ENCODE measurements at places on chromosomes 5 and 9.

- no peak for DNase-seq
Measured at GRCh38 chr9:136975644-136976043, 1.7 kb upstream of the PTGDS start.

DNA sequence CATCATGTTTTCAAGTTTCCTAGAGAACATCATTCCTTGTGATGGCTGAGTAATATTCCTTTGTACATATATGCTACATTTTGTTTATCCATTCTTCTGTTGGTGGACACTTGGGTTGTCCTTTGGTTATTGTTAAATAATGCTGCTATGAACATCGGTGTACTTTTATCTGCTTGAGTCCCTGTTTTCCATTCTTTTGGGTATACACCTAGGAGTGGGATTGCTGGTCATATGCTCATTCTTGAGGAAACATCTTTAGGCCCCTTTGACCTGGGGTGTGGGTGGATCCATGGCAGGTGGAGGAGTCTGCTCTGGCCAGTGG lies 25.3 kb downstream of the GALNT12 start:
- DNase-seq = no peak

- no peak for DNase-seq
Measured at GRCh38 chr9:122883125-122883524, 22.0 kb downstream of the RC3H2 start.

DNA sequence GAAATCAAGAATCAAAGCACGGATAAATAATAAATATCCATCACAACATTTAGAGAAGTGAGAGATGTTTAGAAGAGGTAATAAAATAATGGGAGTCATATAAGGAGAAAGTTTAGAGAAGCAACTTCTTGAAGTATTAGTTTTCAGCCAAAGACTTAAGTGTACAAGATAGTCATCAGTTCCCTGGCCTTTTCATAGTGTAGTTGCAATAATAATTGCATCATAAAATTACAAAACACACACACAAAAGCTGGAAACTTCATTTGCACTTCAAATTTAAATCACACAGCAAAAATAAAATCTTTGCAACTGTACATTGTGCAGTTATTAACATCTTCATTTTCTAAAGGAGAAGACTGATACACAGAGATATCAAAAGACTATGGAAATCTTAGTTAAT lies 319.1 kb upstream of the RGMB start:
- DNase-seq = no peak

DNA sequence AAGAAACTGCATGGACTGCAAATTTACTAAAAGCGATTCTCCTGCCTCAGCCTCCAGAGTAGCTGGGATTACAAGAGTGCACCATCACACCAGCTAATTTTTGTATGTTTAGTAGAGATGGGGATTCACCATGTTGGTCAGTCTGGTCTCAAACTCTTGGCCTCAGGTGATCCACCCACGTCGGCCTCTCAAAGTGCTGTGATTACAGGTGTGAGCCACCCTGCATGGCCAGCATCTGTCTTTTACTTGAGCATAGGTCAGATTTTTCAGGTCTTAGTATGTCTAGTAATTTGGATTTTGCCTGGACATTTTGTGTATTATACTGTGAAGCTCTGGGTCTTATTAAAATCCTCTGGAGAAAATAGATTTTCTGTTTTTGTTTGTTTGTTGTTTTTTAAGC lies 277.8 kb upstream of the VLDLR start:
- DNase-seq = no peak

DNA sequence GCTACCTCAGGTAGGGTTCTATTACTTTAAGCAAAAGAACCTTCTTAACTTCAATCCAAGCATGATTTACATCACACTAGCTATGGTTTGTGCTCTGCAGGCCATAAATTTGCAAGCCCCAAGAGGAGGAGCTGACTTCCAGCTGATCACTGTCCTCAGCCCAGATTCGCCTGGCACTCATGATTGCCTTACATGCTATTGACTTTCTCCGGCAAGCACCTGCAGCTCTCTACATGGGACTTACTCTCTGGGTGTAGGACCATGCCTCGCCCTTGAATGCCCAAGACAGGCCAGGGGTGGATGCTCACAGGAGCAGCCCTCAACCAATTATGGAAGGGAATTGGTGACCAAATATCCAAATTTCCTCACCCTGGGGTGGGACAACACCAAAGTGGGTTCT lies 99.8 kb downstream of the ESM1 start:
- no peak for DNase-seq

GRCh38 chr9:109198736-109199382 lies 31.8 kb upstream of the FRRS1L start:
- DNase-seq = no peak

DNA sequence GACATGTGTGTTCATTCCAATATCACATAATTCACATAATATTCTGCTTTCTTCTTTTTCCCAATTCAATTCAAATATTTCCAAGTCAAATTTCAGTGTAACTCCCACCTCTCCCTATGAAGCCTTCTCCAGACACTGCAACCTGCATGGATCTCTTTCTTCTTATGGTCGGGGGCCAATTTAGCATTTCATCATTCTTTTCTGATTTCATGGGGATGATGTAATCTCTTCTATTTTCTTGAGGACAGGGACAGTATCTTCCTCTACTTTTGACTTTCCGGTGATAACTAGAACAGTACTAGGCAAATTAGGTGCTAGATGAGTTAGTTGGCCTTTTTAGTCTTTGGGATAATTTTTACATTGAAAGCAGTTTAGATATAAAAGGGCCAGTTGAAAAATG lies 92.7 kb downstream of the CARTPT start:
- DNase-seq = no peak

DNA sequence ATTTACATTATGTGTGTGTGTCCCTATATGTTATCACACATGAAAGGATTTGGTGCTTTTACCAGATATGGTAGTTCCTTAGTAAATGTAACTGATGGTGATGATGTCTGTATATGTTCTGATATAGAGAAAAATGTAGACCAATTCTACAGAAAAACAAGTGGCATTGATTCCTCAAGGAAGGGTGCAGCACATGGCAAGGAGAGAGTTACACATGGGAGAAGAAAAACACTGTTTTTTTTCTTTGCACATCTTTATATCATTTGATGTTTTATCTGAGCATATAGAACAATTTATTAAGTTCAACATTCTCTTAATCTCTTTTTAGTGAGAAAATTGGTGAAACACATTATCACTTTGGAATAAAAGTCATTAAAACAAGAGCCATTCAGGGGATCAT lies 535.0 kb upstream of the KLF4 start:
- no peak for DNase-seq

DNA sequence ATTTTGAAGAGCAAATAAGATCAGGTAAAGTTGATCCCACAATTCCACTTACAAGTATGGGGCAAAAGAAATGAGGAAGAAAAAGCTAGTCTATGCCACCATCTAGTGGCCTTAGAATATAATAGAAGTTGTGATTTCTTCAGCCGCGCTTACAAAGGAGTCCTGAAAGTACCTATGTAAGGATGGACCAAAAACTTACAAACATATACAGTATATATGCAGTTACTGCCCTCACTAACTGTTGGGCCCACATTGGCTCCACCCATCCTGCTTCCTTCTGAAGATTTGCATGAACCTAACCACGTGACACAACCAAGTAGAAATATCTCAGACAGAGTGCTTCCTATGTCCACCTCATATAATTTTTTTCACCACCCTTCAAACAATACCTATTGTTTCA lies 11.7 kb upstream of the OR13D1 start:
- DNase-seq = peak; percentile 3

- no peak for DNase-seq
Measured at GRCh38 chr9:86521977-86522376, 167.8 kb upstream of the TUT7 start.

- DNase-seq = no peak
Measured at GRCh38 chr5:75319638-75320037, 17.4 kb upstream of the HMGCR start.

DNA sequence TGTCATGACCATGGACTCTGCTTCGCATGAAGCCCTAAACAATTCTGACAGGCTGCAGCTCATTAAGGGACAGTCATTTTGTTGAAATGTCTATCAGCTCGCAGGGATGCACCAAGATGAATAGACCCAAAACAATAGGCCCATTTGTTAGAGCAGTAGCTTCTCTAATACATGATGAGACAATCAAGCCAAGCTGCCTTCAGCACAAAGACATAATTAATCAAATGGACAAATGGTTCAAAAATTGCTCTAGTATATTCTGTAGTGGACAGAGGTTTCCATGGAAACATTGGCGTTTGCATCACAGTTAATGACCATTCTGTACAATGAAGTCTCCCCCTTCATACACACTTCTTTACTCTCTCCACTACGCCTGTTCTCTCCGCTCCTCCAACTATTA lies 274.6 kb downstream of the ANXA1 start:
- DNase-seq = no peak

- DNase-seq = no peak
Measured at GRCh38 chr9:70010015-70010414, 33.6 kb upstream of the MAMDC2 start.

DNA sequence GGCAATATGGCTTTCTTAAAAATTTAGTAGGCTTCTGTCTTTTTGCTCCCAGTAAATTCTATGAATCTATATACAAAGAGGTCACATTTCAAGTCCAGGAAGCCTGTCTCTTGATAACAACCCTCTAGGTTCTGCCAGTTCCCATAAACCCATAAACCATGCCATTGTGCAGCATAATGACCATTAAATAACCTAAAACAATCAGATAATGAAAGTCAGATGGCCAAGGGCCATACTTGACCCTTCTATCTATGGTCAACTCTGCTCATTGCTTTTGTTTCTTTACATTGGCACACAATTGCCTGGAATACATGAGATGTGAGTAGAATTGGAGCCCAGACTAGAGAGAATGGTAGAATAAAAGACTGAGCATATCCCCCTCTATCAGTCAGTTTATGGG lies 305.4 kb upstream of the KIF2A start:
- no peak for DNase-seq

DNA sequence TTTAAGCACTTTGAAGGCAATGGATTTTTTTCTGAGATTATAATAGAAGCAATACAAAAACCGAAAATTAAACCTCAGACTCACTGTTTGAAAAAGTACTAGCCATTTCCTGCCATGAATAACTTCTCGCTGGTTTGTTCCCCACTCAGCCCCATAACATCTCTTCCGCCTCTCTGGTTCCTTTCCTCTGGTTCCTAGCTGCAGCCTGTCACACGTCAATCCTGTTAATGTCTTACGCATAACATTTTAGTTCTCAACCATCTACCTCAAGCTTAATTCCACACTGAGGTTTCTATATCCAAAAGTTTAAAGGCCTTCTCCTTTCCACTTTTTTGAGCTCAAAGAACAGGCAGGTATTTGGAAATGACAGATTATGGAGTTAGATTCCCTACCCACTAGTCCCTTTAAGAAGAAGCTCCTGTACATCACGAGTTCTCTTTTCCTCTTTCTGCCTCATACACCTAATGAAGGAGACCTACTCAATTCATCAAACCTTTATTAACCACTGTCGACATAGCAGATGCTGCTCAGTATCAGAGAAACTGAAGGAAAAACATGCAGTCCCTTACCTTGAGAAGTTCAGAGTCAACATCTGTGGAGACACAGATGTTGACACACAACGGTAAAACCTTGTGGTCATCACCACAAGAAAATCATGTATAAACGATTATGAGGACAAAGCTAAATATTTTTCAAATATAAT lies 243.0 kb upstream of the PTGER4 start:
- no peak for DNase-seq

GRCh38 chr9:83934569-83935275 lies 13.5 kb upstream of the KIF27 start:
- DNase-seq = no peak

GRCh38 chr5:58244819-58245475 lies 214.9 kb downstream of the PLK2 start:
- no peak for DNase-seq

DNA sequence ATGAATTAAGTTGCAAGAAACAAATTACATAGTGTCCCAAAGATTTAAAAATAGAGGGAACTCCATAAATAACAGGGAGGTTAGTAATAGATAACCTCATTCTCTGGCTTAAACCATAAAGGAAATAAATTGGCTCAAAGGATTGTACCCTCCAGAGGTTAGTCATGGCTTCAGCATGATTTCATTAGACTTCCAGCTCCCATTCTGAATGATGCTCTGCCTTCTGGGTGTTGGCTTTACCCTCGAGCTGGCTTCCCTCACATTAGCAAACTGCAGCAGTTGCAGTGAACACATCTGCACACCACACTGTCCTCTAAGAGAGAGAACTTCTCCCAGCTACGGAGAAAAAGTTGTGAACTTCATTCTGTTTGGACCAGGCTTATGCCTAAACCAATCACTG lies 70.4 kb downstream of the RGS7BP start:
- no peak for DNase-seq

DNA sequence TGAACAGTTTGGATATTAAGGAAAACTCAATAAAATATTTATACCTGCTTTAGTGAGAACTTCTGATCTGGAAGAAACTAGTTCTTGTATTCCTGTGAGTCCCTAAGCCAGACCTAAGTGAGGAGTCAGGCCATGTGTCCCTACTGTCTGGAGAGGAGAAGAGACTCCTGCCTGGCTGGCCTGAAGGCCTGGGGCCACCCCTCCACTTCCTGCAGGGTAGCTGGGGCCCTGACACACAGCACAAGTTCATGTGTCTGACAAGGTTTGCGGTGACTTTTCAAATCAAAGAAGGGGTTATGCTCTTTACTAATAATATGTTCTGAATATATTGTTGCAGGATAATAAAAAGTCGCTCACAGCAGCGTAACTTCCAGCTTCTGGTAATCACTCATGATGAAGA lies 16.1 kb upstream of the IL13 start:
- no peak for DNase-seq

- DNase-seq = no peak
Measured at GRCh38 chr9:114151426-114151956, 3.8 kb upstream of the COL27A1 start.

GRCh38 chr5:103208460-103208859 lies 50.1 kb upstream of the MACIR start:
- DNase-seq = no peak

GRCh38 chr9:120946259-120946658 lies 19.7 kb upstream of the TRAF1 start:
- no peak for DNase-seq

- DNase-seq = no peak
Measured at GRCh38 chr9:115137526-115137925, 19.6 kb upstream of the TNC start.

DNA sequence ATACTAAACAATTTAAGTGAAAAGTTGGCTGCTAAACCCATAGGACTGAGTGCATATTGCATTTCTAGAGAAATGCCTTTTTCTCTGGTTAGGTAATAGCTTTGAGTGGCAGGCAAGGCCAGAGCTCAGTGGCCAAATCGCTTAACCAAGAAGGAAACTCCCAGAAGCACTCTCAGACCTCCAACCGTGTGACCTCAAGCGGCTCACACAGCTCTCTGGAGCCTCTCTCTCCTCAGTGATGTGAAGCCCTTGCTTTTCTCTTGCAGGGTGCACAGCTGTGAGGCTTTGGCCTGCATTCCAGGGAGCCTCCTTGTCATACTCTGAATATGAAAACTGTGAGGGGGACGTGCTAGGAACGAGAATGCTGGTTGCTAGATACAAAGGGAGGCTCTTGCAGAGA lies 106.7 kb downstream of the INSYN2B start:
- no peak for DNase-seq

All from AG04449 (cell line).